ENCODE measurements at places on chromosomes 7 and 10. TPM values are rescaled to one million over a fixed set of nuclear protein-coding genes. Genes with fewer than 3 reads are reported as not detected.
A peak's percentile ranks its signal among the peaks of the same experiment; 100 is the strongest.

GRCh38 chr7:92567460-92567859 is 22.7 kb downstream of the FAM133B start:
- H3K4me3 ChIP-seq, result no peak overlapping the region
- H3K4me1 ChIP-seq, result no peaks in the 10 kb centered on the region
- no peak overlapping the region for H3K27ac ChIP-seq

GRCh38 chr7:123734498-123734897 is 14.3 kb downstream of the WASL start:
- no peak overlapping the region for H3K27ac ChIP-seq
- no peaks in the 10 kb centered on the region for H3K27me3 ChIP-seq
- H3K36me3 ChIP-seq, result no peaks in the 10 kb centered on the region

DNA sequence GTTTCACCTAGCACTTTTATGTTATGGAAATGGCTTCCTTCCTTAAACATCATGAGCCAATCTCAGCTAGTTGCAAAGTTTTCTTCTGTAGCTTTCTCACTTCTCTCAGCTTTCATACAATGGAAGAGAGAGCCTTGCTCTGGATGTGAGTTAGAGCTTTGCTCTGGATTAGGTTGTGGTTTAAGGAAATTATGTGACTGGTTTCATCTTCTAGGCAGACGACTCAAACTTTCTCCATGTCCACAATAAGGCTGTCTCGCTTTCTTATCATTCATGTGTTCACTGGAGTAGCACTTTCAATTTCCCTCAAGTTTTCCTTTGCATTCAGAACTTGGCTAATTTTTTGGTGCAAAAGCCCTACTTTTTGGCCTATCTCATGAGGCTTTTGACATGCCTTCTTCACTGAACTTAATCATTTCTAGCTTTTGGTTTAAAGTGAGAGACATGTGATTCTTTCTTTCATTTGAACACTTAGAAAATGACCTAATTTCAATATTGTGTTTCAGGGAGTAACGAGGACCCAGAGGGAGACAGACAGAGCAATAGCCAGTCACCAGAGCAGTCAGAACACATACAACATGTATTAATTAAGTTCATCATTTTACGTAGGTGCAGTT is 49.8 kb downstream of the CNOT4 start:
- no peaks in the 10 kb centered on the region for H3K27me3 ChIP-seq
- DNase-seq, result no peak
- no peaks in the 10 kb centered on the region for H3K36me3 ChIP-seq
- H3K4me3 ChIP-seq, result no peak overlapping the region
- no peaks in the 10 kb centered on the region for H3K4me1 ChIP-seq
- H3K27ac ChIP-seq, result no peak overlapping the region

DNA sequence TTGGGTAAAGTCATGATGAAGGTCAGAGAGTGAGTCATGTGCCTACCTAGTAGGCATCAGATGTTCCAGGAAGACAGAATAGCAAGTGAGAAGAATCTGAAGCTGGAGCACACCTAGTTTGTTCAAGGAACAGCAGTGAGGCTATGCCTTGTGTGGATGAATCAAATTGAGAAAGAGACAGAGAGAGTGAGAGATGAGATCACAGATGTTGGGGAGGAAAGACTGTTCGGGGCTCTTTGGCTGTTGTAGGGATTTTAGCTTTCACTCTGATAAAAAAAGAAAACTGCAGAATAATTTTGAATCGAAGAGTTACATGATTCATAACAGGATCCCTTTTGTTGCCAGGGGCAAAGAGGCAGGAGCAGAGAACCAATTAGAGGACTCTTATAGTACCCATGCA is 6.3 kb downstream of the LIPF start:
- no peaks in the 10 kb centered on the region for H3K27me3 ChIP-seq
- DNase-seq, result no peak
- H3K4me1 ChIP-seq, result no peaks in the 10 kb centered on the region
- H3K4me3 ChIP-seq, result no peak overlapping the region
- H3K36me3 ChIP-seq, result no peaks in the 10 kb centered on the region
- H3K27ac ChIP-seq, result no peak overlapping the region

DNA sequence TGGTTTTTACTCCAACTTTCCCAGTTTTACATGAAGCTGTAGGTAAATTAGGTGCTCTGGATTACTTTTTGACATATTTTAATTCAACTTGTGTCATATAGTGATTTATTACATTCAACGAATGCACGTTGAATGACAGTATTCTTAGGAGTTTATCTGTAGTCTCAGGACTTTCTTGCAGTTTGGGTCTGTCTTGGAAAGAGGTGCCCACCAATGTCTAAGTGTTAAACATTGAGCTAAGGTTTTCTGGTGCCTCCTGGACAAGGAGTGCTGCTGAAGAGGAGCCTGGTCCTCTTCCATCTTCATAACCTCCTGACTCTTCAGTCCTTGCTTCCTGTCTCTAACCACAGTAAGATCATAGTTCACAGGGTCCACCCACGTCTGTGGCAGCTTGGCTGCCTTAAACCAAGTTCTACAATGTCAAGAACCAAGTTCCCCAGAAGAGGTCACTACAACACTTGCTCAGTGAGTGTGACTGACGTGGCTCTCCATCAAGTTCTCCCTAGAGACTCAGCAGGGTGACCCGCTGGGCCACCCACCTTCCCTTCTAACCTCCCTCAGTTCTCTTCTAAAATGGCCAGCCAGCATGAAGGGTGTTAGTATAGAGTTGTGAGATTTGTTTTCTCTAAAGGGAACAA is 6.1 kb downstream of the NPY start:
- H3K36me3 ChIP-seq, result no peaks in the 10 kb centered on the region
- no peak overlapping the region for H3K4me3 ChIP-seq
- H3K27me3 ChIP-seq, result peaks cover 8% of the 10 kb centered on the region
- H3K4me1 ChIP-seq, result peaks cover 2% of the 10 kb centered on the region
- no peak for DNase-seq

- DNase-seq, result no peak
- no peaks in the 10 kb centered on the region for H3K36me3 ChIP-seq
- peak overlapping the region; percentile 20 for H3K27ac ChIP-seq
- peaks cover 81% of the 10 kb centered on the region for H3K4me1 ChIP-seq
These were observed 21.5 kb downstream of the ZMIZ1 start for GRCh38 chr10:79090134-79090803.

- no peaks in the 10 kb centered on the region for H3K36me3 ChIP-seq
- no peaks in the 10 kb centered on the region for H3K4me1 ChIP-seq
- no peak overlapping the region for H3K4me3 ChIP-seq
- H3K27ac ChIP-seq, result no peak overlapping the region
- DNase-seq, result no peak
These were observed 68.9 kb downstream of the HTR7 start for GRCh38 chr10:90788968-90789367.

GRCh38 chr10:42939237-42939636 is 137.6 kb upstream of the RET start:
- H3K4me3 ChIP-seq, result no peak overlapping the region
- H3K4me1 ChIP-seq, result peaks cover 14% of the 10 kb centered on the region
- no peak for DNase-seq
- H3K36me3 ChIP-seq, result no peaks in the 10 kb centered on the region

Gene OR6V1
- total RNA-seq, result not detected

Gene SFRP5
- 226 TPM for total RNA-seq

Gene ABCA13
- under 0.01 TPM for total RNA-seq

Gene MYO3A
- 3.4 TPM for total RNA-seq

Gene SYT15B
- total RNA-seq, result 8.9 TPM

All from body of pancreas (tissue), 4 donors.